Uterus (tissue), 4 donors: ENCODE measurements at places on chromosomes 4 and X. TPM values are rescaled to one million over a fixed set of nuclear protein-coding genes. Genes with fewer than 3 reads are reported as not detected.

GRCh38 chr4:12206091-12206490 is 777.4 kb upstream of the HS3ST1 start:
- DNase-seq = no peak

- no peak for DNase-seq
Observed at GRCh38 chr4:177974461-177974860, 532.2 kb upstream of the AGA start.

The IL2 gene
- total RNA-seq = not detected

GRCh38 chr4:180640193-180640592 is 1603.0 kb upstream of the TENM3 start:
- DNase-seq = no peak

DNA sequence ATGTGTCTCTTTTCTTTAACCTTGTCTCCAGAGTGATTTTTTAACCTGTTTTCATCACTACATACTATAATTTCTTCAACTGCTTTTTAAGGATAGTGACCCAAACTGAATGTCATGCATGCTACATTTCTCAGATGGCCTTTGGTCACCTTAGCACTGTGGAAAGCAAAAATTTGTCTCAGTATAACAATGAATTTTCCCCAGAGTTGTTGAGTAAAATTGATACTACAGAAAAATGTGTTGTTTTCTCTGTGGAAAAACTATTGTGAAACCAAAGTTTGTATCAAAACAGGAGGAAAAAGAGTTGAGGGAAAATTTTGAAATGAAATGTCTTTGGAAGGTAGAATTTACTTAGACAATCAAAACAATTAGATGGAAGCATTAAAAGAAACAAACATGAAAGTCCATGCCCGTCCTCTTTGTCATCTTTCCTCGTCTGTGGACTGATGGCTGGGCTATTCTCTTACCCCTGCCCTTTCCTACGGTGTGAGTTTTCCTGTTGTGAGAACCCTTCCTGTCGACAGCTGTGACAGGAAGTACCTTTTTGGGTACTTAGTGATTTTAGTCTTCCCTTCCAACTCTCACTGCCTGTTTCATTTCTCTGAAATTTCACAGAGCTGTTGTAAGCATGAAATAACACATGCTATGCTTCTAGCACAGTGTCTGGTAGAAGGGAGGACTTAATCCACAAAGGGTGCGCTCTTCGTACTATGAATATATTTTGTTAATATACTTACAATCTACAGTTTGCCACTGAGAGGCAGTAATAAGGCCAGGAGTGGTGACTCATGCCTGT is 50.8 kb downstream of the LRP2BP start:
- DNase-seq = no peak

- no peak for DNase-seq
Observed at GRCh38 chr4:74316397-74316796, 8.1 kb downstream of the EPGN start.

The FAM184B gene
- total RNA-seq = not detected

- DNase-seq = no peak
Observed at GRCh38 chrX:1592470-1593142, 1.2 kb downstream of the AKAP17A start.

The CRMP1 gene
- 42.8 TPM for total RNA-seq

The PCDH19 gene
- 2.6 TPM for total RNA-seq

- no peak for DNase-seq
Observed at GRCh38 chr4:101697266-101697665, 93.3 kb upstream of the BANK1 start.

GRCh38 chrX:68533656-68534055 is 34.8 kb downstream of the YIPF6 start:
- no peak for DNase-seq

DNA sequence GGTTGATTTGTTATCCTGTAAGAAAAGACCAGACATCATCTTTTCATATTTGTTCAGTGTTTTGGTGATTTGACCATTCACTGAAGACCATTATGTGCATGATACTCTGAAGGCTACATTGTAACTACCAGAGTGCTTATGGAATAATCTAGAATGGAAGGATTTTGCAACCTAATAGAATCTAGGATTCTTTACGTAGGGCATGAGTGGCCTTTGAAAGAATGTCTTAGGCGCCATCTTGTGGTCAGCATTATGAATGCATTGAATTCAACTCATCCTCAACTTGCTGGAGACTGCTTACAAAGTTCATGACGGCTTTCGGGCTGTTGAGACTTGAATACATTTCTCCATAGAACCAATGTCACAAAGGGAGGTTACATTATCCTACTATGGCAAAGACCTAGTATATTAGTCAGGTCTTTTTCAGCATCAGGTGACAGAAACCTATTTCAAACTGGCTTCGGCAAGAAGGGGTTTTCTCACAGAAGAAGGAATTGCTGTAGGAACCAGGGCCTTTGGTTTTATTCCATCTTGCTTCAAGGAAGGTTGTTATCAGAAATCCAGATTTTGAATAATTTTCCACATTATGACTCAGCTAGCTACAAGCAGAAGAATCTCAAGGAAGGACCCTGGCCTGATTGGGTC is 104.1 kb downstream of the GPAT3 start:
- DNase-seq = peak; percentile 71

GRCh38 chr4:125390727-125391126 is 76.0 kb downstream of the FAT4 start:
- no peak for DNase-seq

GRCh38 chr4:41077628-41078027 is 136.7 kb downstream of the APBB2 start:
- no peak for DNase-seq

GRCh38 chr4:25984266-25984665 is 70.2 kb downstream of the SMIM20 start:
- no peak for DNase-seq

DNA sequence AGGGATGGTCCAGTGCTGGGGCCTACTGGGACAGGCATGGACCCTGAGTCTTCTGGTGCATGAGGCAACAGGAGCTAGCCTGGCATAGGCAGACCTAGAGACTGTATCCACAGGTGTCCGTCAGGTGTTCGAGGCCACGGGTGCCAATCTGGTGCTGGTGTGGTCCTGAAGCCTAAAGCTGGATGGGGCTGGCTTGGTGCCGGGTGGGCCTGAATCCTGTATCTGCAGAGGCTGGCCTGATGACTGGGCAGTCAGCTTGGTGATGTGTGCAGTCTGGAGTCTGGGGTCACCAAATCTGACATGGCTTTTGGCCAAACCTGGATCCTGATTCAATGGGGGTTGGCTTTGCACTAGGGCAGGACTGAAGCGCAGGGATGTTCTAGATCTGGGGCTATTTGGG is 269.8 kb upstream of the GRIA3 start:
- DNase-seq = no peak

GRCh38 chrX:148856505-148856904 is 356.1 kb downstream of the AFF2 start:
- no peak for DNase-seq

The CXCL5 gene
- not detected for total RNA-seq

DNA sequence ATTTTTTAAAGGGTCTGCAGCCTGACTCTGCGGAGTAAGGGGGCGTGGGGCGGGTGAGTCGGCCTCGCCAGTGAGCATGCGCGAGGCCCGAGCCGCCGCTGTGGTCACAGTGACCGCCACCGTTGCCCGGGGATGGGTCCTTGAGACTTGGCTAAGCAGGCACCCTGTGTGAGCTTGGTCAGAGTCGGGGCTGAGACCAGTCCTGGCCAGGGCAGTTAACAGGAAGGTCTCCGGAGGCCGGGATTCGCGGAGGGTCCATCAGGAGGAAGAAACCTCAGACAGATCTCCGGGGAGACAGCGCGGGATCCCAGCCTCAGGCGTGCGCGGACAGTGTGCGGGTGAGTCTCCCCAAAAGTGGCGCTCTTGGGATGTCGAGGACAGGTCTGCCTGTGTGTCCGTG is 1384.4 kb upstream of the PCDH10 start:
- DNase-seq = no peak

- DNase-seq = no peak
Observed at GRCh38 chr4:37917388-37917787, 26.5 kb downstream of the TBC1D1 start.

- DNase-seq = no peak
Observed at GRCh38 chrX:2632533-2633504, 58.3 kb upstream of the CD99 start.

The TEX13C gene
- total RNA-seq = not detected

The ADGRG4 gene
- total RNA-seq = not detected

The CSAG1 gene
- not detected for total RNA-seq

- no peak for DNase-seq
Observed at GRCh38 chrX:106742193-106742592, 15.7 kb downstream of the RNF128 start.

The CT45A10 gene
- total RNA-seq = not detected

DNA sequence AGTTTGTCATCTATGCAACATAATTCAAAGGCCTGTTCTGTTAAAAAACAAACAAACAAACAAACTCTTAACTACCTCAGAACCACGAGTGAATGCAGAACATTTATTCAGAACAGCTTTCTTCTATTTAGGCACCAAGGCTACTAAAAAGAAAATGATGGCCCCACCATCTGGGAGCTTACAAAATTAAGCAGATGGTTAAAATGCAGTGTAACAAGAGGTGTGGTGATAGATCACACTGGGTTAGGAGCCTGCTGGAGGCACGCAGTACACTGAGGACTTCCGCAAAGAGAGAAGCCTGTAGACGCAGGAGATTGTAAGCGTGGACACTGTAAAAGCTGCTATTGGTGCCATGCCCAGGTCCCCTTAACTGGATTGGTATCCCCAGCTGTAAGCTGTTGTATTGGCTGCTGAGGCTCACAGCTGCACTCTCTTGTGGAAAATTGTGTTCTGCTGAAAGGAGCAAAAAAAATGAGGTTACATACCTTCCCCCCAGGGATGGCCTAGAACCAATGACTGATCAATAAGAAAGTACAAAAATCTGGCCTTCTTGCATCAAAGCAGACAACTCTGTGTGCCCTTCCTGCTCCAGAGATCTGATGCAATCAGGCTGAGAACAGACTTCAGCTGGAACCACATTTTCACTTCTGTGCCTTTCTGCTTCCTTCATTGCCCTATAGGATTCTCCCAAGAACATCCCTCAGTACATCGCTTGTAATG is 60.0 kb downstream of the SHROOM3 start:
- no peak for DNase-seq

DNA sequence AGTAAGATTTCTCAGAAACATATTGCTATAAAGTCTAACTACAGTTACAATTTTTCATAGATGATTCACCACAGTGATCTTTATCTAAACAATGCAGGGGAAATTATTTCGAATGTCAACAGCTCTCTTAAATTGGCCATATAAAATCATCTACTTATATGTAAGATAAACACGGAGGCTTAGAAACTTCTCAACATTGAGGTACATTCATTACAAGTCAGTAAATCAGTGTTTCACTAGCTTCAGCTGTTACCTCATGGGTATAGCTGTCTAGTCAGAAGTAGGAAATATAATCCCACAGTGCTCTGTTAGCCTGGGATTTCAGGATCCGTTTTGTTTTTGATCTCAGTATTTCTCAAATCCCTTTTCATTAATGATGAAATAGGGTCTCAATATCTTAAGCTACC is 43.2 kb downstream of the PCDH7 start:
- no peak for DNase-seq

DNA sequence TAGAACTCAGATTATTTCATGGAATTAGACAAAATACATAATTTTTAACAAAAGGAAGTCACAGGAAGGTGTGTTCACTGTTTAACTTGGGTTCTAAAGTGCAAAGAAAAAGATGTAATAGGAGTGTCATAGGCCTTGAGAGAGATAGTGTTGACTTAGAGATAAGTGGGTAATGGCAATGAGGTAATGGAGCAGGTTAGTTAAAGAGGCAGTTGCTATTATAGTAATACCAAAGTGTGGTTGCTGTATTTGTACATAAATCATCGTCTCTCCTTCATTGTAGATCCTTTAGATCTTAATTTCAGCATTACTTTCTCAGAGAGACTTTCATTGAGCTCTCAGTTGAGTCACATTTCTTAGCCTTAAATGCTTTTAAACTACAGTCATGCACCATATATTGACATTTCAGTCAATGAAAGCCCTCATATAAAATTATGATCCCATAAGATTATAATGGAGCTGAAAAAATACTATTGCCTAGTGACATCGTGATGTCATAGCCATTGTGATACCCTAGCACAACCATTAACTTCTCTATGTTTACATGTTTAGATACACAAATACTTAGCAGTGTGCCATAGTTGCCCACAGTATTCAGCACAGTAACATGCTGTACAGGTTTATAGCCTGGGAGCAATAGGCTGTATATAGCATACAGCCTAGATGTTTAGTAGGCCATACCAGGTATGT is 245.4 kb downstream of the ADGRL3 start:
- DNase-seq = no peak

The BTC gene
- total RNA-seq = 3.0 TPM

DNA sequence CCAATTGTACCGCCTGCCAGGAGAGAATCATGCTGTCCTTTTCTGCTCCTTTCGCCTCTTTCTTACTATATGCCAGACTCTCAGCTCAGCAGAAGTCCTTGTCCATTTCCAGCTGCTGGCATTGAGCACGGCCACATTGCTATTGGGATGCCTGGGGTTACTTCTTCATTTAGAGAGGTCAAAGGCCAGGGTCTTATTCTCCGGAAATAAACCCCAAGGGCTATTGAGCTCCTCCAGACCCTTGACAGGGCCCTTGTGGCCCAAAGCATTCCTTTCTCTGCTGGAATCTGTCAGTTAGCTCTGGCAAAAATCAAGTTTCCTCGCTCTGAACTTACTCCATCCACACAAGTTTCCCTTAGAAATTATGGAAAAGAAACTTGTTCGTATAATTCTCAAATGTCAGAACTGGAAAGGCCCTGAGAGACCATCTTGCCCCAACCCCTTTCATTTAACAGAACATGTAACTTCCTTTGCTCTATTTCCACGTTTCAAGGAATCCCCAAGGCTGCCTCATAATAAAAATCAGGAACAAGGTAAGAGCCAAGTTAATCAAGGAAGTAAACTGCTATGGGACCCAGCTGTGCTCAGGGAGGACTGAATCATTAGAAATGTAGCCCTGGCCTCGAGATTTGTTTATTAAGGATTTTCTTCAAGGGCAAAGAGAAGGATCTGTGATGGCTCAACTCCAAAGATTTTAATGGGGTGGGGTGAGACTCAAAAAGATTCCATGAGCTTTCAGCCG is 11.8 kb downstream of the AKAP4 start:
- DNase-seq = no peak
